ENCODE measurements at places on chromosomes 5 and 9.
A peak's percentile ranks its signal among the peaks of the same experiment; 100 is the strongest.

DNA sequence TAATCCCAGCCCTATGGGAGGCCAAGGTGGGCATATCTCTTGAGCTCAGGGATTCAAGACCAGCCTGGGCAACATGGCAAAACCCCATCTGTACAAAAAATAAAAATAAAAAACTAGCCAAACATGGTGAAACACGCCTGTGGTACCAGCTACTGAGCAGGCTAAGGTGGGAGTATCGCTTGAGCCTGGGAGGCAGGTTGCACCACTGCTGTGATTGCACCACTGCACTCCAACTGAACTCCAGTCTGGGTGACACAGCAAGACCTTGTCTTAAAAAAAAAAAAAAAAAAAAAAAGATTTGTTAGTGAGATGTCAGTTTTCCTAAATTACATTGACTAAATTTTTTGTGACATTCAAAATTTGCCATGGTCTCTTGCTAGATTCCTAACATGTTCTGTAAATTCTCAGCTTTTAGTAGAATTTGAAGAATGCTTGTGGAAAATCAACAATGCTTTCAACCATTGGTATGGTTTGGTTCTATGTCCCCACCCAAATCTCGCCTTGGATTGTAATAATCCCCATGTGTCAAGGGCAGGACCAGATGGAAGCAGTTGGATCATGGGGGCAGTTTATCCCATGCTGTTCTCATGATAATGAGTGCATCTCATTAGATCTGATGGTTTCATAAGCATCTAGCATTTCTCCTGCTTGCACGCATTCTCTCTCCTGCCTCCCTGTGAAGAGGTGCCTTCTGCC, 236.1 kb downstream of the ARRDC3 start:
- peak; percentile 63 for DNase-seq

GRCh38 chr9:6484210-6484609, 71.2 kb downstream of the UHRF2 start:
- no peak for DNase-seq

GRCh38 chr5:98776066-98776705, 2.7 kb downstream of the RGMB start:
- DNase-seq, result no peak

DNA sequence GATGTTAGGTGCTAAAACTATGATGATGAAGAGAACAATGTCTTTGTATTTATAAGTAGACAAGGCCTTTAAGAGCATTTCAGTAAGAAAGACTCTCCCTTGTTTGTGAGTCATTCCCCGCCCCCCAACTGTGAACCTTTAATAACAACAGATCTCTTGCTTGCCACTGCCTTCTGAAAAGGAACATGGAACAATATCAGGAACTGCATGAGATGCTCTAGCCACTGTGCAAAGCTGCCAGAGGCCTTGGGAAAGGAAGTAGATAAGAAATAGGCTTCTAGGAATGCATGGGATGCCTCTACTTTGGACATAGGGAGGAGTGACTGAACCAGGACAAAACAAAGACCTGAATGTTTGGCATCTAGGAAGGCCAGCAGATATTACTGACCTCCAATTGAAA, 296.1 kb upstream of the MPDZ start:
- DNase-seq, result no peak

DNA sequence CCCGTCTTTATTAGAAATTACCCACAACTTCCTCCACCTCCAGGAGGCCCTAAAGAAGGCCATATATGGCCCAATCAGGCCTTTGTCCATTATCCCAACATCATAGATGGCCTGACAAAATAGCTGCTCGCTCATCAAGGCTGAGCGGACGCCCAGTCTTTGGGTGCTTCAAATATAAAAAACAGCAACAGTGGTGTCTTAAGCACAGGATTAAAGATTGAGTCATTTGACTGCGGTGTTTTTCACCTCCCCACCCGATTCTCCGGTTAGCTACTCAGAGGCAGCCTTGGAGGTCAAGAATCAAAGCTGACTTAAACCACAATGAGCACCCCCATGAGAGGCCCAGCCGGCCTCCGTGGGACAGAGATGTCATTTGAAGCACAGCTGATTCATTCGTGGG, 18.8 kb downstream of the S1PR3 start:
- DNase-seq, result no peak

DNA sequence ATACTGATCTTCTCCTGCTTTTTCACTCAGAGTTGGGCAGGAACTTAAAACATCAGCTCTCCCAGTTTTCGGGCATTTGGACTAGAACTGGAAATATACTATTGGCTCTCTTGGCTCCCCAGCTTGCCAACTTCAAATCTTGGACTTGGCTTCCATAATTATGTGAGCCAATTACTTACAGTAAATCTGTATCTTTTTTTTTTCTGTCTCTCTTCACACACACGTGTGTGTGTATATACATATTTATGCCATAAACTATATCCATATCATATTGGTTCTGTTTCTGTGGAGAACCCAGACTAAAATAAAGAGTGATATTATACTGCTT, 379.6 kb upstream of the PRR16 start:
- DNase-seq, result no peak

DNA sequence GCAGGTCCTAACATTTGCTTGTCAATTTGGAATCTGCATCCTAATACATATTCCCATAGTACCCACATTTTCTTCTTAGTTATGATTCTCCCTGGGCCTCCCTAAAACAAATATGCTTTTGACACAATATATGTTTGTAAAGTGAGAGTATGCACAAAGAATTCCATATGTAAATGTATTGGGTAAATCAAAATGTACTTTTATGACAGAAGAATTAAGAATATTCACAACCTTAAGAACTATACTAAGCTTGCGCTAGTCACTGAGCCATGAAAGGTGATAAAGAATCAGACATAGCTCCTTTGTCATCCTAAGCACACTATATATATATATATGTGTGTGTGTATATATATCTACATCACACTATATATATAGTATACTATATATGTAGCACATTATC, 438.5 kb downstream of the ACTL7B start:
- DNase-seq, result no peak

DNA sequence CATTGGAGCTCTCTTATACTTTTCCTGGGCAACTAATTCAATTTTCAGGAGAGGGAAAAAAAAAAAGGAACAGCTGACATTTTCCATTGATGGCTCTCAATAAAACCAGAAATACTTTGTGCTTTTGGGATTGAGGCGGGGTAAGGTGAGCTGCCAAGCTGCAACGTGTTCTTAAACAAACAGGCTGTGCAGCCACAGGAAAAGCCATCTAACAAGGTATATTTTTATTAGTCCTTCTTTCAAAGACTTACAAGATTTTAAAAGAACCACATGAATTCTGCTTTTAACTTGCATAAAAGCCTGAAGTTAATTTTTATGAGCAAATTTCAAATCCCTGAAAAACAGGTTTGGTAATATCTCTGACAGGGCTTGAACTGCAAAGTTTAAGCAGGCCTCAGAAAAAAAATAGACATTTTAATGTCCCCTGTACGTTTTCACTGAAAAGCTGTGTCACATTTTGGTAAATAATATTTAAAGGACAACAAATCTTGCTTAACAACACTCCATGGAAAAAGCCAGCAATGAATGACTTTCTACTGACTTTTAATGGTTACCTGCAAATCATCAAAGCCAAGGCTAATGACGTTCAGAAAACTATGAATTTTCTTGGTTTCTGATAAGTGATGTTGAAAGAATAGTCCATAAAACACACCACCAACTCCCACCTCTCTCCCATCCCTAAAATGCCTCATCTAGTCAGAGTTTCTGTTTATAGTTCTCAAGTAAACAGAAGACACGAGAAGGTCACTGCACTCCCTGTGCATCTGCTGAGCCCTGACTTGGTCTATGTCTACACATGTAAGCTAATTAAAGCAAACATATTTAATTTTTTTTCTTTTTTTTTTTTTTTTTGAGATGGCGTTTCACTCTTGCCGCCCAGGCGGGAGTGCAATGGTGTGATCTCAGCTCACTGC, 433.6 kb downstream of the PIK3R1 start:
- no peak for DNase-seq
